ENCODE measurements at places on chromosomes 7 and 10.
A peak's percentile ranks its signal among the peaks of the same experiment; 100 is the strongest.

DNA sequence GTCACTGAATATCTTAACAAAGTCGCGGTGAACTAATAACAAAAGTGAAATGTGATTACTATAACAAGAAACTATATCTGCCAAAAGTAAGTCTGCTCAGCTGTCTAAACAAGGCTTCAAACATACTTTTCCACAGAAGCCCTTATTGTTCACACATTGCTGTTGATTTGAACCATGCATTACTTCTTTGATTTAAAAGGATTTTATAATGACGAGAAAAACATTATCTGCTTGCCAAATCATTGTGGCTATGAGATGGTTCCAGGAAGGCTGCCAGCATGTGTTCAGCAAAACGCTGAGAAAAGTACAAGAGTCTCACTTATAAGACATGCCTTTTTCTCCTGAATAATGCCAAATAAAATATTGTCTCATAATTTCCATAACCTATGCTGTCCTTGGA is 24.4 kb downstream of the RNF133 start:
- DNase-seq: peak; percentile 62

DNA sequence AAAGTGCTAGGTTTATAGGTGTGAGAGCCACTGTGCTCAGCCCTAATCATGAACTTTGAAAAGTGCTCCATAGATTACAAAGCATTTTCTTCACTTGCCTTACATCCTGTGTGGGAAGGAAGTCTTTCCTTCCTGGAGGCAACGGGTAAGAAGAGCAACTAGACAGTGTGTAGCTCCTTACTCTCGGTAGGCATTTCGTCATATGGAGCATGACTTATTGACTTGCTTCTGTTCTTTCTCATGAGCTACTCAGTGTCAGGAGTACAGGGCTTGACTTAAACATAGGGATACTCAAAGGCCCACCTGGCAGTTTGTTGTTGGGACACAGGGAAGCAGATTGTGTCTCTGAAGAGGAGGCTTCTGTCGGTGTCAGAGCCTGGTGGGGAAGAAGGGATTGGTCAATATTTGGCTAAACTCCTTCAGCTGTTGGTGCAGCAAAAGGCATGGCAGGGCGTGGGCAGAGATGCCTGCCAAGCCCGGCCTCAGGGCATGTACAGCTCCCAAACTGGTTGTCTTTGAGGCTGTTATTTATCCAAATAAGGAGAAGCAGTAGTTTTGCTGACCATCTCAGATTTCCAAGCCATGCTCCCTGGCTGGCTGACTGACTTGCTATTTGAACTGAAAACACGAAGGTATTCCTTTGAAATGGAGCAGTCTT is 248.9 kb downstream of the KIAA1217 start:
- DNase-seq: peak; percentile 89

DNA sequence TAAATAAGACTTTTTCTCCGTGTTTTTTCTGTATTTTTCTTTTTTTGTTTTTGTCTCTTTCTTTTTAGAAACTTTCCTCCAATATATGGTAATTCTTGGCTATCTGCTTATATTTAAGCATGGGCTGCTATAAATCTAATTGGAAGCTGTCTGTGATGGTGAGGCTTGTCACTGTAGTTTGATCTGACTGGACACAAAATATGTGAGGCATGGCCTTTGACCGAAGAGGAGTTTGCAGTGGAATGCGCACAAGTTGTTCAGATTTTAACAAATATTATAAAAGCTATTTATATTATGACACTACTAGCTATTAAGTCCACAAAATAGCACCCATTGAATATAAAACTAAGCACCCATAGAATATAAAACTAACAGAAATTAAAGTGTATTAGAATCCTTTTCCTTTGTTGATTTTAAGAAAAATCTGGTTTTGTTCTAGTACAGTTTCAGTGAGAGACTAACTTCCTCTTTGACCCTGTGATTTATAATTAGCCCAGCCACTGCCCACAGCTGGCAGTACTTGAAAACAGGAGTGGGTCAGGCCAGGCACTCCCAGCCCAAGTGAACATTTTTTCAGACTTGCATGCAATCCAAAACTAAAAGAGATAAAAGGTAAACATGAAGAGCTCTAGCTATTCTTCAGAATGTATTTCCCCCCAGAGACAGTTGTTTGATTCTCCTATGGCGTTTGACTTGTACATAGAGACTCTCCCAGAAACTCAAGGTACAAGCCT is 69.9 kb upstream of the FGL2 start:
- DNase-seq: no peak

DNA sequence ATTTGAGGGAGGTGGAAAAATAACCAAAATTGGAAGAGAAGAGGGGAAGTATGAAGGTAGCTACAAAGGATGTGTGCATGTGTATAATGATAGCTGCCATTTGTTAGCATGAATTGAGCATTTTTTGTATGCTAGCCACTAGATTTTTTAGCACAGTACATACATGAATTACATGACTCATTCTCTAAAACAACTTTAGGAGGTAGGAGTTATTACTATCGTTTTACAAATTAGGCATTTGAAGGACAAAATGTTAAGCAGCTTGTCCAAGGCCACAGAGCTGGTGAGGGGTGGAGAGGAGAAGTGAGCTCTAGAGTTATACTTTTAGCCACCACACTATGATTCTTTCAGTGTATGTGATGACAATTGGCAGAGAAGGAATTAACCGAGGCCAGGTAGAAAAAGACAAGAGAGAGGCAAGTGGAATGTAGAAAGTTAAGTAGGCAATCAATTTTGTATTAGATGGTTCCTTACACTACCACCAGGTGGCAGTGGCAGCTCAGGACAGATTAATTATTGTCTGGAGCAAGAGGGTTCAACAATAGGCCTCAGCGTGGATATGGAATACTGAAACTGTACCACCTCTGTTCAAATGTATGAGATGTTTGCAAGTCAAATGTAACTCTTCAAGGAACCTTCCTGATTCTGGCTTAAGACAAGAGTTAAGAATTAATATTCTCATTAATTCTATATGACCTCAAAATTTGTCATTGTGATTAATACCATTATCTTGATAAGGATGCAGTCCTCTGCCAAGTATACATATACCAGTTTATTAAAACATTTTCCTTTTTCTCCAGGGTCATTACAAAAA is 128.0 kb downstream of the MBL2 start:
- DNase-seq: no peak

GRCh38 chr10:65950075-65950474 is 975.8 kb upstream of the LRRTM3 start:
- no peak for DNase-seq

GRCh38 chr10:124732931-124733570 is 11.1 kb downstream of the FAM53B start:
- DNase-seq: no peak

DNA sequence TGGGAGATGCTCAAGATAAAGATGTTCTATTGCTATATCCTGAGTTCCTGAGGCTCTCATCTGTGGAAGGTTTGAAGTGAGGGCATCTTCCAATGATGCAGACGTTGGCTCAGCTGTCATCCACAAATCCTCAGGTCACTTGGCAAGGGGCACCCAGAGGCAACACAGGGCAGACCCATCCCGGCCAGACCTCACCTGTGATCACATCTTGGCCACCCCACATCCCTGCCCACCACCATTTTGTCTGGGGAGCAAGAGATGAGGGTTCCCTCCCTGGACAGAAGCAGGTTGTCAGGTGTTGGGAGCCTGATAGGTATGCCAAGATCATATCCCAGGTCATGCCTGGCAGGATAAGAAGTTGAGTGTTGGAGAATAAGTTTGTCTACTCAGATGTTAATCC is 918.2 kb upstream of the ZNF722 start:
- no peak for DNase-seq

DNA sequence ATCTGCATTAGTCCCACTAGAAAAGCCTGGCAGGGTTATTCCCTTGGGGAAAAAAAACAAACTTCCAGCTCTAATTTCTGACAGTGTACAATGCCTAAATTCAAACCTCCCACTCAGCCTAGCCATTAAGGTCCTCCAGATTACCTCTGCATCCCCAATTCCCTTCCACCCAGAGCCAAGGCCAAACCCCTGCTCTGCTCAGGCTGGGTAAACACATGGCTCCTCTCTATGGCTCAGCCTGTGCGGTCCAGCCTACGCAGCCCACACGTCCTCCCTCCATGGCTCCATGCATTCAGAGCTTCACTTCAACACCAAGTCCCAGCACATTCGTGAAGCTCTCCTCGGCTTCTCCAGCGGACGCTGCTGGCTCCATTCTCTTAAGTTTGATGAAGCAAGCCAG is 5.2 kb downstream of the DLG5 start:
- DNase-seq: no peak

GRCh38 chr7:47571331-47572093 is 10.4 kb downstream of the TNS3 start:
- DNase-seq: no peak

- no peak for DNase-seq
Measured at GRCh38 chr7:32936689-32937088, 20.6 kb upstream of the FKBP9 start.

GRCh38 chr7:43784030-43784584 is 25.6 kb downstream of the BLVRA start:
- no peak for DNase-seq

- no peak for DNase-seq
Measured at GRCh38 chr7:147607157-147607800, 983.3 kb upstream of the C7orf33 start.

- DNase-seq: no peak
Measured at GRCh38 chr10:73771722-73772280, 10.0 kb upstream of the CHCHD1 start.

DNA sequence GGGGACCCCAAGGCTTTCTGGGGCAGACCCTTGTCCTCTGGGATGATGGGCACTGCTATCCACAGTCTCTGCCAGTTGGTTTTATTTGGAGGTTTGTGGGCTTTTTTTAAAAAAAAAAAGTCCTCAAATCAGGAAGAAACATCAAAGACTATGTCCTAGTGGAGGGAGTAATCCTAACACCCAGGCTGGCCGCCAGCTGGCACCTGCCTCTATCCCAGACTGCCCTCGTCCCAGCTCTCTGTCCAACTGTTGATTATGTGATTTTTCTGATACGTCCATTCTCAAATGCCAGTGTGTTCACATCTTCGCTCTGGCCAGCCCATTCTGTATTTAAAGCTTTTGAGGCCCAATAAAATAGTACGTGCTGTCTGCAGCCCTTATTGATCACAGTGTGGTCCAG is 61.0 kb upstream of the LRRC4 start:
- DNase-seq: no peak

- DNase-seq: no peak
Measured at GRCh38 chr10:83849150-83849549, 290.2 kb upstream of the GHITM start.

GRCh38 chr7:2542011-2542915 is 13.1 kb downstream of the BRAT1 start:
- DNase-seq: no peak

DNA sequence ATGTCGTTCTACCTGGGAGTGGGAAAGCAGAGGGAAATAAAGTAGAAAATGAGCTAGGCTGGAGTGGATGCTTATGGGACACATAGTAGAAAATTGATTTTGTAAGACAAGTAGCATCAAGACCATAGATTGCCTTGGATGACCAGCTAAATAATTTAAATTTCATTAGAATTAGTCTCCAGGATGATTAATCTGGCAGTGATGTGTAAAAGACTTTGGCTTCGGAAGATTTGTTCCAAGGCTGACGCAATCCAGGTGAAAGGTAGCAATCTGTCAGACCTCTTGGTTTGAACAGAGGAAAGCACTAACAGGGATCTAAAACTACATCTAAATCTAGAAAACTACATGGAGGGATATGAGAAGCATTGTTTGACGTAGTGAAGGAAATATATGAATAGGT is 236.5 kb downstream of the ARL4A start:
- no peak for DNase-seq

- DNase-seq: no peak
Measured at GRCh38 chr7:132419542-132419941, 156.7 kb downstream of the PLXNA4 start.

DNA sequence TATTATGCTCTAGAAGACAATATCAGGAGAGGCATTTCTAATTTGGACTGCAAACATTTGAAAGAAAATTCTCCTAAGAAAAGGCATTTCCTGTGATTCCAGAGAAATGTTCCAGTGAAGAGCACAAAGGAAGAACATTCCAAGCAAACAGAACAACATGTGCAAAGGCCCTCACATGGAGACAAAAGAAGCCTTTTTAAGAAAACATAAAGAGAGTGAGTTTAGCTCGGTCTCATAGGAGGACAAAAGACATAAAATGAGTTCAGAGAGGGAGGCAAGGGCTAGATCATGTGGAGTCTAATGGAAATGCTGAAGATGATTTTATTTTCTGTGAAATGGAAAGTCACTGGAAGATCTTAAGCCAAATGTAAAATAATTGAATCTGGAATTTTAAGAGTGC is 269.8 kb upstream of the HGF start:
- DNase-seq: no peak

DNA sequence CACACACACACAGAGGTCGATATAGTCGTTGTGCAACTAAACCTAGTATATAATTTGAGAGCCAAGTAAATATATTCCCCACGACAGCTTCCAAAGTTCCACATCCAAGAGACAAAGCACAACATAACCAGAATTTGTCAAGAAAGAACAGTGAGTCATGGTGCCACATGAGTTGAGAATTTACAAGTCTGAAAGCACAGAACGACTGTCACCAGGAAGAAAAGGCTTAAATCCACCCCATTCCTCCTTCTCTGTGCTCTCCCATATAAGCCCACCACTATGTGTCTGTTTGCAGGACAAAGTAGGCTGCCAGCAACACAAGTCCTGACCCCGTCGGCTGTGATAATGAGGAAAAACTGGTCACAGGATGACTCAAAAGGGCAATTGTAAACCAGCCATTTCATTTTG is 32.8 kb downstream of the GSAP start:
- no peak for DNase-seq

- DNase-seq: peak; percentile 23
Measured at GRCh38 chr10:31353574-31353973, 34.6 kb downstream of the ZEB1 start.

Measured in LNCaP clone FGC (cell line).